ENCODE measurements at places on chromosomes 11 and 22.

DNA sequence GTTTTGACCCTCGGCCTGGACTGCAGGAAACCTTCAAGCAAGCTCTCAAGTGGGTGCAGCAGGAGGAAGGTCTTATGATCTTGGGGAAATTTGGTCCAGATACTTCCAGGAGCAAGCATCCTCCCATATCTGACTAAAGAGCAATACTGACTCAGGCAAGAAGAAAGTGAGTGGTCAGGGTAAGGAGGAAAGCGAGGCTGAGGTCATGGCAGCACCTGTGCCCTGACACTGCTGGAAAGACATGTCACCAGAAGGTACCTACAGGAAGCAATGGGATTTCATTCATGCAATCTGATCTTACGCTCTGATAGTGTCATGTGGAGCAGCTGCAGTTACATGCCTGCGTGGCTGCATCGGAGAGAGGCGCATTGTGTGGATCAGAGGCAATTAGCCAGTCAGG, 6.5 kb upstream of the TOP3B start:
- no peak for DNase-seq

GRCh38 chr11:118042796-118043195, 34.1 kb upstream of the TMPRSS4 start:
- no peak for DNase-seq

- DNase-seq, result no peak
Measured at GRCh38 chr22:47059076-47059475, 296.6 kb downstream of the TBC1D22A start.

GRCh38 chr11:114253771-114254170, 42.4 kb upstream of the NNMT start:
- DNase-seq, result no peak

GRCh38 chr22:39312410-39312809, 7.0 kb downstream of the RPL3 start:
- DNase-seq, result no peak

DNA sequence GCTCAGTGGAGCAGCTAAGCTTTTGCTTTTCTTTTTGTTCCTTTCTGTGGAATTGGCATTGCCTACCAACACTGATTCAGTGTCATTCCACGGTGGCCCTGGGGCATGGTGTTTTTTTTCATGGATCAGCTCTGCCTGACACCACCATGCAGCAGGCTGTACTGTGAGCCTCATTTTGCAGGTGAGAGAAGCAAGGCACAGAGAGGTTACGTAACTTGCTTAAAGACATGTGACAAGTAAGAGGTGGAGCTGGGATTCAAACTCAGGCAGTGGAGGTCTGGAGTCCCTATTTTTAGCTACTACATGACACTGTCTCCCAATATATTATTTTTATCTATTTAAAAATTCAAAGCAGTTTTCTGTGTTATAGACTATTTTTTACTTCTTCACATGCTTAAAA, 44.4 kb downstream of the APOL3 start:
- no peak for DNase-seq

DNA sequence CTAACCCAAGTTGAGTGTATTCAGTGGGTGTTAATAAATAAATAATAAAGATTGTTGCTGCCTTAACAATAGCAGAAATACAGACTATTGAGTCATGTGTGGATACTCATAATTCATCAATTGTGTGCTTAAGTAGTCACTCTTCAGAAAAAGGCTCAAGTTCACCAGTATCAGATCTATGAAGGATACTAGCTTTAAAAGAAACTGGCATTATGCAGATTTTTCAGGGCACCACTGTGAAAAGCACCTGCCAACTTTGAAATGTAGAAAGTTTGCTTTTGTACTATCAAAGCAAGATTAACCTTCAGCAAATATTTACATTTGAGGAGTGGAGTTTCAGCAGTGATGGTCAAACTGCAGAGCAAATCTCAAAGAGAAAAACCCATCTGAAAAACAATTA, 20.1 kb upstream of the SYTL2 start:
- no peak for DNase-seq

DNA sequence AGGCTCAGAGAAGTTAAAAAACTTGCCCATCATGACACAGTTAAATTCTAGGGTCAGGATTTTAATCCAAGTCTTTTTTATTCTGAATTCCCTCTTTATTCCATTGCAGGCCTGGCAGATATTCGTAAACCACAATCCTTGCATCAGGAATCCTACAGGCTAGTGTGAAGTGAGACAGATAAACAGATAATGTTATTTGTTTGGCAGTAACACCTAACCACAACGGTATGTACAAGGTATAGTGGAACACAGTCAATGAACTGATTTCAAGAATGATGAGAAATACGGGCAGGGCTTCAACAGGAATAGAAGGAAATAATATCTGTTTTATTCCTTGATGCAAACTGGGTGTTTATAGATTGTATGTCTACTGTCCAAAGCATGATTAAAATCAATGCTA, 32.0 kb upstream of the NARS2 start:
- no peak for DNase-seq

- no peak for DNase-seq
Measured at GRCh38 chr11:15532432-15532831, 417.7 kb downstream of the INSC start.

DNA sequence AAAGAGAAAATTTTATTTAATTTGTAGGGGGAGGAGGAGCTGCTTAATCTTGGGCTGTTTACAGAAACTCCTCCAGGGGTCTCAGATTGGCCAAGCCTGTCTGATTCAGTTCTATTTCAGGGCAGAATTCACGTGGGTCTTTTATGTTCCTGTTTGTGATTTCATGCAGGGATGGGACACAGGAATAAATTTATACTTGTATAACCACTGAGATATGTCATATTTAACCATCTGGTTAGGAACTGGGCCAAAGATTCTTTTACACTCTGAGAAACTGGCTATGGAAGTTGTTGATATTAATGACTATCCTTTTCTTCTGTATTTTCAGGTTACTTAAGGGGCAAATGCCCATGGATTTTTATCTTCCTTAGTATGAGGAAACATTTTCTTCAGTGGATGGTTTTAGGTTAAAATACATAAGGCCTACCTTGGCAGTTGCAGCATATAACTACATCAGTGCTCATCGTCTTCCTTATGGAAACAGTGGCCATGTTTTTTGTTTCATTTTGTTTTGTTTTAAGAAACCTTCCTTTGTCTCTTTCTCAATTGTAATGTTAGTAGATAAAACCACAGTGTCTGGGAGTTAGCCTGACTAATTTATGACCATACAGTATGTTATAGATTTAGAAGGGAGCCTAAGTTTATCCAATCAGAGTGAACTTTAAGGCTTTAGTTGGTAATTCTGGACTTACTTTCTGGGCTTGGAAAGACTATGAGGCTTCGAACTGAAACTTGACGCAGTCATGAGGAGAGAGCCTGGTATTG, 132.4 kb upstream of the ANO3 start:
- no peak for DNase-seq

GRCh38 chr22:23175817-23176644, 4.3 kb upstream of the BCR start:
- DNase-seq, result no peak

- DNase-seq, result no peak
Measured at GRCh38 chr11:69486773-69487291, 5.4 kb downstream of the LINC01488 start.

DNA sequence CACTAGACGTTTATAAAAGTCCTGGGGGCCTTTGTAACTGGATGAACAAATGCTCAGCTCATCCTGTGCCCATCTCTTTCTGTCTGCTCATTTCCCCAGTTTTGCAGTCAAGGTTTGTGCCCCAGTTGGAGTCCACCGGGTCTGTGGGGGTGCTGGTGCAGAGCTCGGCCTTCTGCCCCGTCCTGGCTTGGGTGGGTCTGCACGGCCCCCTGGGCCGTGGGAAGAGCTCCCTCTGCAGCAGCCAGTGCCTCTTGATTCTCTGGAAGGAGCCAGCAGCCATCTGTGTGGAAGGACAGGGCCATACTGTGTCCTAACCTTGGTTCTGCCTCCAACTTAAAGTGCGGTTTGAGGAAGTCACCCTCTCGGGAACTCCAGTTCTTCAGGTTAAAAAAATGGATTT, 140.2 kb downstream of the NTM start:
- no peak for DNase-seq

GRCh38 chr11:2653198-2653551, 46.6 kb downstream of the KCNQ1OT1 start:
- DNase-seq, result no peak

GRCh38 chr11:67615728-67616430, 9.1 kb downstream of the NDUFV1 start:
- no peak for DNase-seq

DNA sequence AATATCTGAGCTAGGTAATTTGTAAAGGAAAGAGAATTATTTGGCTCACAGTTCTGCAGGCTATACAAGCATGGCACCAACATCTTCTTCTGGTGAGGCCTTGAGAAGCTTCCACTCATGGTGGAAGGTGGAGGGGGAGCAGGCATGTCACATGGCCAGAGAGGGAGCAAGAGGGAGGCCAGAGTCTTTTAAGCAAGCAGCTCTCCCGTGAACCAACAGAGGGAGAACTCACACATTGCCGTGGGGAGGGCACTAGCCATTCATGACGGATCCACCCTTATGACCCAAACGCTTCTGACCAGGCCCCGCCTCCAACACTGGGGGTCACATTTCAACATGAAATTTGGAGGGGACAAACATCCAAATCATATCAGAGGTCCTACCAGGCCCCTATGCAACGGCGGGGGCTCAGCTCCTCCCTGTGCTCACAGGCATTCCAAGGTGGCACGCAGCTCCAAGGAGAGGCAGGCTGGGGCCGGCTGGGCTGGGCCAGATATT, 4.6 kb downstream of the C11orf96 start:
- no peak for DNase-seq

DNA sequence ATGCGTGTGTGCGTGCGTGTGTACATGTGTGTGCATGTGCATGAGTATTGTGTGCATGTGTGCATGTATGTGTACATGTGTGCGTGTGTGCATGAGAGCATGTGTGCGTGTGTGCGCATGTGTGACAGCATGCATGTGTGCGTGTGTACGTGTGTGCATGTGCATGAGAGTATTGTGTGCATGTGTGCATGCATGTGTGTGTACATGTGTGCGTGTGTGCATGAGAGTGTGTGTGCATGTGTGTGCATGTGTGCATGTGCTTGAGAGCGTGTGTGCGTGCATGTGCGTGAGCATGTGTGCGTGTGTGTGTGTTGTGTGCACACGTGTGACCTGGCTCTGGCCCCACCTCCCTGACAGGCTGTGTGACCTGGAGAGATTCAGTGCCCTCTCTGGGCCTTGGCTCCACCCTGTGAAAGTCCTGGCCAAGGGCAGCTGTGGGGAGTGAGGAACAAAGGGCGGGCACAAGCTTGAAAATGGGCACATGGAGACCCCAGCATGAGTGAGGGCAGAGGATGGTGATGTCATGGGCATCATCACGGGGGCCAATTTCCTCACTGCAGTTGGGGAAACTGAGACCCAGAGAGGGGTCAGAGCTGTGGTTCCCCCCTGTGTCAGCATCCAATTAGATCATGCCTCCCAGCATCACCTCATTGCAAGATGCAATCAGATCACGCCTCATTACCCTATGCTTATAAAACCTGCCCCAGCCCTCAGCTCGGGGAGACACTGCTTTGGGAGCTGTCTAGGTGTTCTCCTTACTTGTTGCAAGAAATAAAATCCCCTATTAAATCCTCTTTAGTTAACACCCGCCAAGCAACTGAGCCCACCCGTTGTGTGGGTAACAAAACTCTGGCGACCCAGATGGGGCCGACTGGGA, 658 bp downstream of the ACY3 start:
- DNase-seq, result no peak

DNA sequence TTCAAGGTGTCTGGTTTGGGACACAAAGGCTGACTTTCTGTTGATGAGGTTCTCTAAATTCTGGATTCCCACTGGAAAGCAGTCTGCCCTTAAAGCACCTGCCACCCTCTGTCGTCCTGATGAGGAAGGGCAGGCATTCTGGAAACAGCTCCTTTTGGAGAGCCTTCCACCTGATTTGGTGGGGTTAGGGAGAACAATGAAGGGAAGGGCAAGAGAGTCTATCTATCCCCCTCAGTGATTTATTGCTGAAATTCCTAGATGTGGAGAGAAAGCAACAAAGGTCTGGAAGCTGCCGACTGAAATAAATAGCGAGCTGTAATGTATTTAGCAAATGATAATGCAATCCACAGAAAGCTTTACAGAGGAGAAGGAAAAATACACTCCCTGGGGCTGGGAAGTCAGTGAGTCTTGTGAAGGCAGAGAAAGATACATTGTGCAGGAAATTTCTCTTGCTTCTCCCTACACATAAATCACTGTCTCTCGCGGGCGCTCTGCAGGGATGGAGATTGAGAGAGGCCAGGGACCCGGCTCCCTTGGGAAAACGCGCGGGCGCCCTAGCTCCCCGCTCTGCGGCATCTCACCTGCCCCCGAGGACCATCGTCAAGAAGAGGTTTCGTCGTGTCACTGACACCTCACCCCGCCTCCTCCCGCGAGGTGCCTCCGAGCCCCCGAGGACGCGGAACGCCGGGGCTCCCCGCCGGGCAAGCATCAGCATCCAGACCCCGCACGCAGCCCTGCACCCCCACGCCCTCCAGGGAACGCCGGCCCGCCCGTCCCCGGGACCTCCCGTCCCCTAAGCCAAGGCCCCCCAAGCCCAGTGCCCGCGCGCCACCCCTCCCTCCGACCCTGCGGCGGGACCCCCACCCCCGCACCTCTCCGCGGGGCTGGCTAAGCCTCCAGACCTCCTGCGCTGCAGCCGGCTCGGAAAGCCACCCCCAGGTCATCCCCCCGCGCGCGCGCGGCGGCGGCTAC, 673 bp downstream of the CDON start:
- DNase-seq, result peak; percentile 78

GRCh38 chr11:122270535-122270934, 154.5 kb upstream of the BLID start:
- no peak for DNase-seq

DNA sequence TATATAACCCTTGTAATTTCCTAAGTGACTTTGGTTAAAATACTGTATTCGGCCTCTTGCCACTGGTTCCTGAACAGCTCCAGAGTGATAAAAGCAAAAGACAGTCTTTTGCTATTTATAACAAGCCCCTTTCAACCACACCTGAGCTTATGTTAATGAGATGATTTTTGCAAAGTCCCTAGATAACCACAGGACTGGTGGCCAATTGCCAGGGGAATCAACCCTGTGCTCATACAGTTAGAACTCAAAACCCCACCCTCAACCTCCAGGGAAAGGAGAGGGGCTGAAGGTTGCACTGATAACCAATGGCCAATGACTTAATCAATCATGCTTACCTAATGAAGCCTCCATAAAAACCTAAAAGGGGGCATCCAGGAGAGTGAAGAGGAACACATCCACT, 77.9 kb downstream of the SIK3 start:
- DNase-seq, result no peak

DNA sequence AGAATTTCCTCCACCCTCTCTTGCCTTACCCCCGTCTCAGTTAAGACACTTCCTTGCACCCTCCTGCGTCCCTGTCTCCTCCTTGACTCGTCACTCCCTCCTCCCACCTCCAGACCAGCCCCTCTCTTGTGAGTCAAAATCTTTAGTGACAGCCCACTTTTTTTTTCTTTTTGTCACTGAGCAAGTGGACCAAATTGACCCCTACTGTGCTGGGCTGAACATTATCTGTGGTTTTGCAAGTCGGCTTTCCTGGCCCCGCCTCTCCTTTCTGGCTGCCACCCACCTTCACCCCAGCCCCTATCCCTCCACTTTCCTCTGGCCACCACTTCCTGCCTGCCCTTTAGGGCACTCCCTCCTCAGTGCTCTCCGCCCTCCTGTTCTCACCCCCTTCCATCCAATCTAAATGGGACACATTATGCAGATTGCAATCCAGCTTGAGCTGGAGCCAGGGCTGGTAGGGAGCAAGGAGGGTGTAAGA, at the start of gene APLNR:
Gene APLNR (minus strand): TSS at position 47 of the 478 bp plus-strand sequence. CDS start 246 bp downstream, outside the sequence.
- no peak for DNase-seq

- DNase-seq, result no peak
Measured at GRCh38 chr22:30694640-30695350, at the start of gene OSBP2. Gene OSBP2, plus strand, starts transcription at chr22:30694874. Its CDS starts 36 bp downstream, at chr22:30694910.
